Thoracic aorta endothelial cell (primary cell): ENCODE measurements at places on chromosomes 4 and X. TPM values are rescaled to one million over a fixed set of nuclear protein-coding genes. Genes with fewer than 3 reads are reported as not detected.

The SMARCA1 gene
- total RNA-seq, result 18.4 and 46.8 TPM in 2 replicates

The MAGEA6 gene
- total RNA-seq, result not detected in 2 replicates

The FRMPD3 gene
- total RNA-seq, result not detected in 2 replicates

The NDP gene
- total RNA-seq, result 0.27 and 1.2 TPM in 2 replicates

The CT45A2 gene
- not detected in 2 replicates for total RNA-seq

The MAN2B2 gene
- 12.9 and 14.9 TPM in 2 replicates for total RNA-seq

The CA5B gene
- total RNA-seq, result 5.5 and 10.0 TPM in 2 replicates

The MND1 gene
- 5.2 and 6.9 TPM in 2 replicates for total RNA-seq
